ENCODE measurements at places on chromosomes 5 and 9. TPM values are rescaled to one million over a fixed set of nuclear protein-coding genes. Genes with fewer than 3 reads are reported as not detected.

DNA sequence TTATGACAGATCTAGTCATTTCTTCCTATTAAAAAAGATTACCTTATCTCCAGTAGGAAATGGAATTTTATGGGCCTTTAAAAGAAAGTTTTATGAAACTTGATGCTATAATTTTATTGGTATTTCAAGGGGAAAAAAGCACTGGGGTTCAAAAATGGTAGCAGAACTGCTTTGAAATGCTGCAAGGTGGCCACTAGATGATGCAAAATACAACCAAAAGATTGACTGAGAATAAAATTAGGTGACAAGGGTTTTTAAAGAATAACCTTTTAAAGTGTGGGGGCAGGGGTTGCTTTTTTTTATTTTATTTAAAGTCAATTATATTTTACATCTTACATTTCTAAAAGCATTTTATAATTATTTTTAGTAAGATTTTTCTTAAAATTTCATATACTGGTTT is 61.7 kb downstream of the KLF9 start:
- DNase-seq: no peak

The GNPDA1 gene
- 61.3 TPM for total RNA-seq

The CCDC187 gene
- total RNA-seq: 0.09 TPM

DNA sequence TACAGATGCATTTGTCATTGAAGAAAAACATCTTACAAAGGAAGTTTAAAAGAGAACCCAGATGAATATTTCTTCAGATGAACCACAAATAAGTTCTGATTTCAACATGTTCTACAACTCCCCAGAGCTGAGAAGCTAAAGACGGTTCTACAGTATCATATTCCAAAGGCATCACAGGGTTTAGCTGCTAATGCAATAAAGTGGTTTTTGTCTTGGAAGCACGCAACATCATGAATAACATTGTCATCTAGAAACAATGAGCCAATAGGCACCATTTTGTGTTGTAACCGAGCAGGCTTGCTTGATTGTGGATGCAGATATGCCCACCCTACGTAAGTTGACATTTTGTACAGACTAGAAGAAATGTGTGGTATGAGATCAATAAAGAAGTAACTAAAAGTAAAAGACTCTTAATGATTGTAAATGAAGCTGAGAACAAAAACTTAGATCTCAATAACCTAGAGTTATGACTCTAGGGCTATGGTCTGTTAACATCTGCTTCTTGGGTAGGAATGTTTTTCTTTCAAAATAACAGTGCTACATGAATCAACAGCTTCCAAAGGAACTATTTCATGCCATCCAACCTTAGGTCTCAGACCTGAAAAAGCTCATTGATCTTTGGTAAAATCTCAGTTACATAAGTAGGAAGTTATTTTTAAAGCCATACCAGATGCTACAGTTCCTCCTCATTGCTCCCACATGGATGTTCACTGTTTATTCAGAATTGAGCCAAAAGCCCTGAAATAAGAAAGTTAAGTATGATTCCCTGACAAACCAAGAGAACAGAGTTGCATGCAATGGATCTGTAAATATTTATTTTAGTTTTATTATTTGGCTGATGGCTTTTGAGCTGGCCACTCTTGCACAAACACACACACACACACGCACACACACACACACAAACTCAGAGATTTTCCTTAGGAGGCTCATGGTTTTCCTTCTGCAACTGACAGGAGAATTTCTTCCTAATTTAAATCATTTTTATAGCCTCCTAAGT is 118.7 kb upstream of the SLCO6A1 start:
- DNase-seq: no peak

DNA sequence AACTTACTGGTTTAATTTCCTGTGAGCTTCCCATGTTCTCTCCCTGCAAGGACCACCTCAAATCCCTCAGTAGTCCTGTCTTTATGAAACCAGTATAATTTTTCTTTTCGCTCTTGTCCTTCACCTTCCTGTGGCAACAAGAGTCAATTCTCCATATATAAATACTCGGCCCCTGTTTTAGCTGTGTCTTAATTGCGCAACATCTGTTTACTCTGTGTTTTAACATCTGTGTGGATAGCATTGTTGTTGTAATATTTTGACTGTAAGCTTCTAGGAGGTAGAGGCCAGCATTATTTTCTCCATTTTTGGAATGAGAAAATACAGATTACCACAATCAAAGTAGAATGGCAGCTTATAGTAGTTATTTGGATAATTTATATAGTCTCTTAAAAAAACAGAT is 30.2 kb upstream of the CDKN2B start:
- no peak for DNase-seq

The EIF4E1B gene
- not detected for total RNA-seq

- peak; percentile 49 for DNase-seq
Observed at GRCh38 chr5:36701085-36701698, 94.8 kb downstream of the SLC1A3 start.

The SPINK7 gene
- total RNA-seq: not detected

DNA sequence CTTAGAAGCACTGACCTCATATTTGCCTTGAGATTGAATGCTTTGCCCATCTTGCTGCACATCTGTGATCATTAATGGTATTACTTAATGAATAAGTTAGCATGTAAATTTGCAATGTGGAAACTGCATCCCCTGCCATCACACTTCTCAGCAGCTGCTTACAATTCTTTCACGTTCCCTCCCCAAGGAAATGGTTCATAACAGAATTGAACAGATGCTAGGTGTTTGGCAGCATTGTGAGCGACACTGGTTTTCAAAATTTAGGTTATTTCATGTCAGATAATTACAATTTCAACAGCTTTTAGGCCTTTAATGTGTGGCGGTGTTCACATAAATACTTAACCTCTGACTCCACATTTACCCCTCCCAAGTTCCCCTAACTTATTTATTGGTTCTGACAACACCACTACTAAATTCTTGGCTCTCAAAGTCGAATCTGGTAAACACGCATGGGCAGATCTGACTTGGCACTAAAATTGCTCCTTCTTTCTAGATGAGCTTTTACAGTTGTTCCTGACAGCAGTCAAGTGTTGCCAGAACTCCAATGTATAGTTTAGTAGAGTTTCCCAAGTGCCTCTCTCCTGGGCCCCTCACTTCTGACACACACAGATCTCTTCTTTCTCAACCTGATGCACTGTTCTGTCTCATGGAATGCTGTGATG is 46.8 kb downstream of the SLC1A3 start:
- no peak for DNase-seq

DNA sequence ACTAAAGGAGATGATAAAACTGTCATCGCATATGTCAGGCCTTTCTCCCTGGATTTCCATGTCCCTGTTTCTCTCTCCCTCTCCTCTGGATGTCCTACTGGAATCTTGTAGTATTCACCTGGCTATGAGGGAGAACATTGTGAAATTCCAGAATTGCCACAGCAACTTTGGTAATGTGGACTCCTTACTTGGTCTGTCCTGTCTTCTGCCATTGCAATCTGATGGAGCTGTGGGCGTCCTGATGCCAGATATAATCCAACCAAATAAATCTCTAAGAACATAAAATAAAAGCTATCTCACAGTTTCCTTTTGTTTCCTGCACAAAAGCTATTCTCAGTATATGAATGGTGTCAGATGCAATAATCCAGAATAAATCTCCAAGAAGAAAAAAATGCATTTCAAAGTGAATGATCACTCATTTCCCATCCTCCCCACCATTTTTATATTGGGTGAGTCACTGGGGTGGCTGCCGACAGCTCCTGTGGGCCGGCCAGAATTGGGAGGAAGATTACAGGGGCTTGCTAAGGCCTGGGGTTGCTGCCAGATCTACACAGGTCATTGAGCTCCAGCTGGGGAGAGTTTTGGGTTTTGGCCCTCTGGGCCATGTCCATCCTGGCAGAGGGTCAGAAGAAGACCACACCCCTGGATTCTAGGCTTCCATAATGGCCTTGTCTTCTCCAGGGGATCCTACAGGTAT is 160.7 kb upstream of the PITX1 start:
- DNase-seq: no peak

DNA sequence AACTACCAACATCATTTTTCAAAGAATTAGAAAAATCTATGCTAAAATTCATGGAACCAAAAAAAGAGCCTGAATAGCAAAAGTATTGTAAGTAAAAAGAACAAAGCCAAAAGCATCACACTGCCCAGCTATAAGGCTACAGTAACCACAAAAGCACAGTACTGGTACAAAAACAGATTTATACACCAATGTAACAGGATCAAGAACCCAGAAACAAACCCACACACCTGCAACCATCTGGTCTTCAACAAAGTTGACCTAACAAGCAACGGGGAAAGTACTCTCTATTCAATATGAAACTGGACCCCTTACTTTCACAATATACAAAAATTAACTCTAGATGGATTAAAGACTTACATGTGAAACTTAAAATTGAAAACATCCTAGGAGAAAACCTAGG is 94.2 kb upstream of the TARS1 start:
- no peak for DNase-seq

- no peak for DNase-seq
Observed at GRCh38 chr9:21679432-21679831, 123.0 kb upstream of the MTAP start.

The HCN1 gene
- total RNA-seq: not detected

The ORM1 gene
- 27.5 TPM for total RNA-seq

GRCh38 chr5:168879331-168879730 is 300.2 kb upstream of the PANK3 start:
- no peak for DNase-seq

DNA sequence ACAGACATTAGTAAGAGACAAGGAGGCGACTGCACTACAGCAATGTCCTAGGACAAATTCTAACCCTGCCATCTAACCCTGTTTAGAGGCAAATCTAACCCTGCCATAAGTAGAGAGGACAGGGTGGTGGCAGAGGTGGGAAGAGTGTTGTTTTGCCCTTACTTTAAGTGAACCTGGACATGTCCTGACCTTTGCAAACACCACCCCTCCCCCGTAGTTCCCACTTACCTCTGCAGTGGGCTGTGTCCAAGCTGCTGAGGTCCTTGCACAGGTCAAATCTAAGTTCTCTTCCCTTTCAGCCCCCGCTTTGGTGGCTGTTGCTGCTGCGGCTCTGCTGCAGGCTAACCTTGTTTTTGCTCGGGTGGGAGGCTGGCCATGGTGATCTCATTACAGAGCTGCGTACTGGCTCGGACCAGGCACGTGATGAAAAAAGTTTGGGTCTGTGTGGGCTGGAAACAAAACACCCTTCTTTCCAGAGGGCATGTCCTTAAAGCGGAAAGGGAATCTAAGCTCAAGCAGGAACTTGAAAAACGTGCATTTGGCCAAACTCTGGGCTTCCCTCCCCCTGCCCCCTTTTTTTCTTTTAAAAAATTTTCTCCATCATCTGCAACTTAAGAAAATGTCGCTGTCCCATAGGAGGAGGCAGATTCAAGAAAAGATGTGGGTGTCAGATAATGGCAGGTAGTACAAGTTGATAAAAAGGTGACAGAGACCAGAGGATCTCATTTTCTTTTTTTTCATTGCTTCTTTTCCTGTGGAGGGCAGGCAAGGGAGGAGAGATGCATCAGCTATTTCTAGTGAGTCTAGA is at the start of gene FAXDC2:
FAXDC2 (minus strand) TSS at position 349 of the 808 bp plus-strand sequence. CDS start 12,425 bp downstream, outside the sequence.
- no peak for DNase-seq

The WNK2 gene
- 23.4 TPM for total RNA-seq

The IFNA2 gene
- total RNA-seq: not detected

The SLCO6A1 gene
- not detected for total RNA-seq

GRCh38 chr9:135146766-135147473 is 59.5 kb downstream of the OLFM1 start:
- no peak for DNase-seq

The EQTN gene
- not detected for total RNA-seq

DNA sequence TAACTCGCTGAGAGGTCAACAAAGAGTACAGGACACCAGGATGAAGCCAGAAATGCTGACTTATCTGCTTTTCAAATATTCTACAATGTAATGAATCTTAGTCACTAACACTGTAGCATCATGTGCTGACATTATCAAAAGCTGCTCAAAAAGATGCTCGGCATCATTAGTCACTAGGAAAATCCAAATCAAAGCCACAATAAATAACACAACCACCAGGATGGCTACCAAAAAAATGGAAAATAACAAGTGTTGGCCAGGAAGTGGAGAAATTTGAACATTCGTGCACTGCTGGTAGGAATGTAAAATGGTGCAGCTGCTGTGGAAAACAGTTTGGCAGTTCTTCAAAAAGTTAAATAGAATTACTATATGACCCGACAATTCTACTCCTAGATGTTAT is 269.1 kb downstream of the GLIS3 start:
- DNase-seq: no peak

DNA sequence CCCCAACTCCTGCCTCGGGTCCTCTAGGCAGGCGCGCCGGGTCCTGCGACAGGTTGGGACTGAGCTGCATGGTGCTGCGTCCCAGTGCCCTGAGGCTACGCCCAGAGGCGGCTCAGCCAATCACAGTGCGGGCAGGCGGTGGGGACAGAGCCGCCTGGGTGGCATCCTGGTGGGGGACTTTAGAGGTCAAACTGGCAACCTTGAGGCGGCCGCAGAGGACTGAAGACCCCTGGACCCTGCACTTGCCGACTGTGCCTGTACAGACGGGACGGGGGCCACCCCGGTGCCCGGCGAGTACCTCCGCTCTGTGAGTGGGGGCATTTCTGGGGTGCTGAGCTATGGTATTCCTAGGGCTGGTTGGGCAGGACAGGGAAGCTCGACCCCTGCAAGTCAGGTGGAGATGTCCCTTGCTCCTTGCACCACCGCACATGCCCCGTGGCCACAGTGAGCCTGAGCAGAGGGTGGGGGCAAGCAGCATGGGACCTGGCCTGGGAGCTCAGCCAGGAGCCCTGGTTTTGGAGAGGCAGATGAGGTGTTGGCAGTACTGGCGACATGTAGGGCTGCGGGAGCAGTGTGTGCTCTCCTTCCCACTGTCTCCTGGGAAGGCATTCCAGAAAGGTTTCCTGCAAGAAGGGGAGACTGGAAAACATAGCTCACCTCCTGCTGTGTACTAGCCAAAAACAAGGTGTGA is 45.5 kb downstream of the CTSL start:
- no peak for DNase-seq

GRCh38 chr9:76610011-76610352 is 151.0 kb downstream of the GCNT1 start:
- DNase-seq: no peak

GRCh38 chr9:18023332-18023731 is 444.5 kb downstream of the SH3GL2 start:
- no peak for DNase-seq

GRCh38 chr9:127856094-127856728 is 1.8 kb upstream of the ENG start:
- no peak for DNase-seq

GRCh38 chr5:124234770-124235562 is 511.5 kb downstream of the ZNF608 start:
- DNase-seq: no peak

DNA sequence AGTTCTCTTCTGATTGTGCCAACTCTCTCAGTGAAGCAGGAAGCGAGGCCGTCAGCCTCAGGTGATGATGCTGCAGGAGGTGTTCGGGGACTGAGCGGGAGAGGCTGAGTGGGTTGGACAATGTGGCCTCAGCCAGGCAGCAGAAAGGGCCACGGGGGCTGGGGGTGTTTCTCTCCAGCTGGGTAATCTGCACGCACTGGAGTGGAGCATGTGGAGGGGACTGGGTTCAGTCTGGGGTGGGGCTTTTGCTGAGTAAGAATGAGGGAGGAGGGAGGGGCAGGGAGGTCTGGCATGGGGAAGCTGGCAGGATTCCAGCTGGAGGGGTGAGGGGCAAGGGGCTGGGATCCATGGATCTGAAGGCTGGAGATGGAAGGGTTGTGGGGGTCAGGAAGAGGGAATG is 60.8 kb upstream of the PHYKPL start:
- peak; percentile 19 for DNase-seq

- no peak for DNase-seq
Observed at GRCh38 chr5:132259069-132259851, 1.8 kb downstream of the PDLIM4 start.

- no peak for DNase-seq
Observed at GRCh38 chr5:74976651-74977050, 75.7 kb downstream of the GCNT4 start.

The NIPAL4 gene
- 0.86 TPM for total RNA-seq

All from Caco-2 (cell line).